Lung microvascular endothelial cell (primary cell): ENCODE measurements at places on chromosomes 7 and 10. TPM values are rescaled to one million over a fixed set of nuclear protein-coding genes. Genes with fewer than 3 reads are reported as not detected.

GRCh38 chr7:300048-300447, 10.1 kb downstream of the FOXL3 start:
- DNase-seq, result no peak

UBTD1 gene
- total RNA-seq, result 41.6 and 59.9 TPM in 2 replicates

GRCh38 chr7:153518201-153518984, 533.8 kb upstream of the DPP6 start:
- DNase-seq, result no peak

DNA sequence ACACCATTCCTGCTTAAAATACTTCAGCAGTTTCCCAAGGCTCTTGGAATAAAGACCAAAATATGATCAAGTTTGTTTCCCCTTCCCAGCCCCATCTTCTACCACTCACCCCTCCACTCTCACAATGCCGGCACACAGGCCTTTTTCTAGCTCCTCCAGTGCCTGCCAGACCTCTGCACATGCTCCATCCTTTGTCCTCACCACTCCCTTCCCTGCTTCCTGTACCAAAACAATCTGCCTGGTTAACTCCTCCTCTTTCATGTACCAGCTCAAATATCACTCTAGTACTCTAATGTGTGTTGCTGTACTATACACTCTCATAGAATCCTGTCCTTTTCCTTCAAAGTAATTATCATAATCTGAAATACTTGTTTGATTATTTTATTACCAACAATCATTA, 19.4 kb downstream of the SCRN1 start:
- no peak for DNase-seq

GRCh38 chr10:78578929-78579328, 489.8 kb upstream of the ZMIZ1 start:
- no peak for DNase-seq

FAM241B gene
- 0.20 and 0.22 TPM in 2 replicates for total RNA-seq

DNA sequence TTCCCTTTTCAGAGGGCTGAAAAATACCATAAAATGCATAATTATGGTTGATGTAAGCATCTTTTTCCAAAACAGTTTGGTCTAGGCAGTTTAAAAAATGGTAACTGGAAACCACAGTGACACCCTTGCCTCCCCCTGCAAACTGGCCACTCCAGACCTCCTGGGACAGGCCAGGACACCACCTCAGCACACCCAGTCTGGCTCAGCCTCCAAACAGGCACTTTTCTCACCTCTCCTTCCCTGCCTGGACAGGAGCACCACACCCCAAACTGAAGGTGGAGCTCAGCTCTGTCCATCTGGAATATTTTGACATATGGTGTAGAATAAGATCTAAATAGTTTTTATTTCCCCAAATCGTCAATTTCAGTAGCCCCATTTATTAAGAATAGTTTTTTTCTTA, 78.5 kb downstream of the CDK14 start:
- DNase-seq, result no peak

DNA sequence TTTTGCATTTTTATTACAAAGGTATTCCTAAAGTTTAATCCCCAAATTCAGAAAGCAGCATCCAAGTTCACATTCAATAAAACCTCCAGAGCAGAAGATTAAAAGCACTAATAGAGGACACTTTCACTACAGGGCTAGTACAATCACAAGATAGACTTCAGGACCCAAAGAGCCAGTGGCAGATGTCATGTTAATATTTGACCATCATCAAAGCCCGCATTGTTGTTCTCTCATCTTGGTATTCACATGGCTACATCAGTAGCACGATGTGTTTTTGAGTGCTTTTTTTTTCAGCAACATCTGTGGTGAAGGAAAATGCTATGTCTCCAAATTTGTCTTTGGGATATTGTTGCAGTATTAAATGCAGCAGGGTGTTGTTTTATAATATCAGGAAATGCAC, 134.3 kb downstream of the ARL4A start:
- DNase-seq, result no peak

DNA sequence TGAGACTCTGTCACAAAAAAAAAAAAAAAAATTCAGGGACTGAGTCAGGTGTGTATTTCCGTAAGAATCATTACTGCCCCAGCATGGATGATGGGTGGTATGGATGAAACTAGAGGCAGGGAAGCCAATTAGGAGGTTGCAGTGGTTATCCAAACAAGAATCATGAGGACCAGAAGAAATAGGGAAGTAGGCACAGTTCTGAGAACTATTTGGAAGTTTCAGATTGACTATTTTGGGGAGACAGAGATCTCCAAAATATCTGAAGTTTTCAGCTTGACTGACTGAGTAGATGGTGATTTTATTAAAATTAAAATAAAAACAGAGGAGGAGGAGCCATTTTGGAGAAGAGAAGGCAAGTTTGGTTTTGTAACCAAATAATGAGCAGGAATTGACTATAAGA, 119.4 kb upstream of the NRBF2 start:
- DNase-seq, result no peak

DNA sequence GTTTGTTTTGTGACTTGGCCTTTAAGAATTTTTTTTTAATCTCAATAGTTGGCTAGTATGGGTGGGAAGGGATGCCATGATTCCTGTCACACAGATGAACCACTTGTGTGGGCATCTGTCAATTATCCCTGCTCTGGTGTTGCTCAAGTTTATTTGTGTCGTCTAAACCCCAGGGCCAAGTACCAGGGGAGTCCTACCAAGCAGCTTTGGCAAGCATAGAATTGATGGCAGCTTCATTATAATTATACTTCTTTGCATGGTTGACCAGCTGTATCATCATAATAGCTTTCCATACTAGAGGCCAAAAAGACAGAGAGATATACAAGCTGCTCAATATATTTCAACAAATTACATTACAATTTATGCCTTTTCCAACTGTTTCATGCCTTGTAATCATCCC, 30.4 kb downstream of the SUGCT start:
- DNase-seq, result no peak

- DNase-seq, result no peak
Observed at GRCh38 chr7:134729895-134730294, 49.5 kb upstream of the CALD1 start.

LHFPL3 gene
- not detected in 2 replicates for total RNA-seq
